ENCODE measurements at places on chromosomes 5 and 9.

GRCh38 chr5:31124651-31125305 is 68.7 kb upstream of the CDH6 start:
- no peak for DNase-seq

DNA sequence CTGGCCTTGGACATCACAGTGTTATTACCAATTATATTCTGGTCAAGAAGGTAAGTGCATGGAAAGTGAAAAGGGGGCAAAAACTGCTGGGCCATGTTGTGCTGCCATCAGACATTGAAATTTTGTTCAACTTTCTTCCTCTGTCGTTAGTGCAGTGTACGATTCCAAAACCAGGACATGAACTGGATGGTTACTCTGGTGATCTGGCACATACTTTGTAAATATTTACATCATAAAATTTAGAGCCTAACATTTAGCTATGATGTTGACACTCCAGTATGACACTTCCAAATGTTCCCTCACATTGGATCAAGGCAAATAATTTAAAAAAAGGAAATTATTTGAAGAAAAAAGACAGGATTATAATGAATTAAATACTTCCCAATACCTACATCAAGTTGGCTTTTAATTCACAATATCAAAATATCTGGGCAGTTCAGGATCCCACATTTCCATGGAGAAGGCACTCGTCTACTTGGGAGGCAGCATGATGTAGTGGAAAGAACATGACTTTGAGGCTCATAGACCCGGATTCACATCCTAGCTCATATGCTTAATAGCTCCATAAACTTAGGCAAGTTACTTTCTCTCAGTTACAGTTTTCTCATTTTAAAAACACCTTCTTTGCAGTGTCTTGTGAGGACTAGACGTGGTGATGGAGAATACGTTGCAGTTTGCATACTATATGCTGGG is 342.5 kb upstream of the MPDZ start:
- peak; percentile 76 for DNase-seq

GRCh38 chr5:143781993-143782520 is 29.9 kb upstream of the HMHB1 start:
- DNase-seq = peak; percentile 46

DNA sequence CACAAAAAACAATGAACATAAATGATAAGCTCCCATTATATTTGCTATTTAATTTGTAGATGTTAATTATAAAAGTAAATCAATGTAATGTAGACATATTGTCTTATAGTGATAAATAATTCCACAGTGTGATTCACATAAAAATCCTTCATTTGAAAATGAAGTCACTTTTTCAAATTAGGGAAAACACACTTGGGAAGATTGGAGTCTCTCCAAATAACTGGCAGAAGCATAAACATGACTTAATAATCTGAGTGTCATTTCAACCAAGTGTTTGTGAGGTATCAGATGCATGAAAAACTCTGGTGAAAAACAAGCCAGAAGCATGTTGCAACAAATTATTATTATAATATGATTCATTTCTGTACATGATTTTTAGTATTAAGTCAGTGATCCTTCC is 102.2 kb downstream of the CETN3 start:
- no peak for DNase-seq

DNA sequence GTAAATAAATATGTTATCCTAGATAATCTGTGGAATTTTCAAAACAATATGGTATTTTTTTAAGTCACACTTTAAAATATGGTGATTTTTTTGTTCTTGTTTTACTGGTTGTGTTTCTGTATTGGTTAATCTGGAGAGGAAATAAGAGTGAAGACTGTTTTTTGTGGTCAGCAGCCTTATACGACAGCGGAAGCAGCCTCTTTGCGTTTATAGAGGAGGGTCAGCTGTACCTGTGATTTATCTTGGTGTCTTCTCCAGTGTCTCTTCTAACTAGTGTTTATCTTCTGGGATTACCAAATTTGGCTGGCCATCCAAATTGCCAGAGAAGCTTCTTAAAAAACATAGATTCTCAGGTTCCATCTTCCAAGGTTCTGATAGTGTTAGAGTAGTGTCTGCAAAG is 58.7 kb downstream of the ICE1 start:
- no peak for DNase-seq
